ENCODE measurements at places on chromosomes 13 and 19.

- H3K4me3 ChIP-seq = no peak overlapping the region
- H3K27ac ChIP-seq = no peak overlapping the region
- H3K27me3 ChIP-seq = no peaks in the 10 kb centered on the region
- DNase-seq = peak; percentile 79
- no peaks in the 10 kb centered on the region for H3K36me3 ChIP-seq
- no peaks in the 10 kb centered on the region for H3K4me1 ChIP-seq
These were observed 25.1 kb upstream of the KCTD15 start for GRCh38 chr19:33771384-33772101.

DNA sequence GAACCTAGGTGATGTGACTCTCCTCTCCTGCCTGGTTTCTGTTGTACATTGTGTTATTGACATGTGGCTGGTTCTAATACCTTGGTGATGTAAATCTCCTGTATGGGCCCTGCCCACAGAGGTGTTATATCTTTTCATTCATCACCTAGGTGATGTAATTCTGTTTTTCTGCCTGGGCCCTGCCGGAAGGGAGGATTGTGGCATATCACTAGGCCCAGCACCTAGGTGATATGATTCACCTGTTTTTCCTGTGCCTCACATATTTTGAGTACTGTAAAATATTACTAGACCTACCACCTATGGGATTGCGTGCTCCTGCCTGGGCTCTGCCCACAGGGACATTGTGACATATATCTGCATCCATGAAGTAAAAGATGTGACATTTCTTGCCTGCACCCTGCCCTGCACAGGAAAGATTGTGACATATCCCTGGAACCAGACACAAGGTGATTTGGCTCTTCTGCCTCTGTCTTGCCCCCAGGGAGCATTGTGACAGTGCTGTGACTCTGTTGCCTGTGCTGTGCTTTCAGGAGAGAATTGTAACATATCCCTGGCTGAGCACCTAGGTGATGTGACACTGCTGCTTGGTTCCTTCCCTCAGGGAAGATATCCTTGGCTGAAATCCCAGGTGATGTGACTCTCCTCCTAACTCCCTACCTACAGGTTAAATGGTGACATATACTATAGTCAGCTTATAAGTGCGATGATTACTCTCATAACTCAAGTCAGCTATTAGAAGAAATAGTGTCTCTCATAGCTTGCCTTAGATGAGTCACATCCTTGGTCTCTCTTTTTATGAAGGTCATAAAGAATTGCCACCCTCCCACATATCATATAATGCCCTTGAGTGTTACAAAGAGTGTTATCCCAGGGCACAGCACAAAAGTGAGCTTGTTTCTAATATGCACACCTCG lies 13.3 kb upstream of the ZNF681 start:
- H3K4me1 ChIP-seq = no peaks in the 10 kb centered on the region
- H3K27me3 ChIP-seq = no peaks in the 10 kb centered on the region
- no peaks in the 10 kb centered on the region for H3K36me3 ChIP-seq
- H3K4me3 ChIP-seq = no peak overlapping the region
- DNase-seq = no peak

DNA sequence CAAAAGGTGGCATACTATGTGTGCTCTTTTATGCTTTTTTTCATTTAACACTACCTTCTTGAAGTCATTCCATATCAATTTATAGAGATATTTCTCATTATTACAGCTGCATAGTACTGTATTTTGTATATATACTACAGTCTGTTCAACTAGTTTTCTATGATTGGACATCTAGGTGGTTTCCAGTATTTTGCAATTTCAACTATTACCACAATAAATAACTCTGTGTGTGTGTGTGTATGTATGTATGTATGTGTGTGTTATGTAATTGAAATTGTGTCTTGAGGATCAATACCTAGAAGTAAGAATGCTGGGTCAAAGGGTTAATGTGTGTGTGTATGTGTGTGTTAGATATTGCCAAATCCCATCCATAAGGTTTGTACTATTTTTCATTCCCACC lies 7.0 kb downstream of the LPAR6 start:
- no peaks in the 10 kb centered on the region for H3K4me1 ChIP-seq
- no peak overlapping the region for H3K27ac ChIP-seq
- DNase-seq = no peak
- no peaks in the 10 kb centered on the region for H3K36me3 ChIP-seq
- H3K4me3 ChIP-seq = no peak overlapping the region
- no peaks in the 10 kb centered on the region for H3K27me3 ChIP-seq

DNA sequence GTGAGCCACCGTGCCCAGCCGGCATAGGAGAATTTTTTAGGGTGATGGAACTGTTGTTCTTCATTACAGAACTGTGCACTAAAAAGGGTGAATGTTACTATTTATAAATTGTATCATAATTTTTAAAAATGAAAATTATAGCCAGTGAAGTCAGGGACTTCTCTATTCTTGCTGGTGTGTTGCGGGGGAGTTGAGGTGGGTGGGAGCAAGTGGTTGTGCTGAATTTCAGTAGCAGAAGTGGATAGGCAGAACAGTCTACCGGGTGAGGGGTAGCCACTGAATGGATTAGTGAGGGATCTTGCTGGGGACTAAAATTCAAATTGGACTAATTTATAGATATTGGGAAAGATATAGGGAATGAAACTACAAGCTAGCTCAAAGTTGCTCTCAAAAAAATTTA lies 74.0 kb downstream of the CAB39L start:
- H3K4me3 ChIP-seq = no peak overlapping the region
- DNase-seq = no peak
- H3K36me3 ChIP-seq = no peaks in the 10 kb centered on the region
- H3K27ac ChIP-seq = no peak overlapping the region

GRCh38 chr19:34096020-34096915 lies 76.0 kb upstream of the LSM14A start:
- H3K36me3 ChIP-seq = no peaks in the 10 kb centered on the region
- H3K27me3 ChIP-seq = no peaks in the 10 kb centered on the region
- no peaks in the 10 kb centered on the region for H3K4me1 ChIP-seq
- H3K4me3 ChIP-seq = no peak overlapping the region

GRCh38 chr13:59834801-59835200 lies 328.9 kb downstream of the DIAPH3 start:
- H3K27ac ChIP-seq = no peak overlapping the region
- DNase-seq = no peak
- H3K36me3 ChIP-seq = no peaks in the 10 kb centered on the region
- no peak overlapping the region for H3K4me3 ChIP-seq
- H3K27me3 ChIP-seq = no peaks in the 10 kb centered on the region

DNA sequence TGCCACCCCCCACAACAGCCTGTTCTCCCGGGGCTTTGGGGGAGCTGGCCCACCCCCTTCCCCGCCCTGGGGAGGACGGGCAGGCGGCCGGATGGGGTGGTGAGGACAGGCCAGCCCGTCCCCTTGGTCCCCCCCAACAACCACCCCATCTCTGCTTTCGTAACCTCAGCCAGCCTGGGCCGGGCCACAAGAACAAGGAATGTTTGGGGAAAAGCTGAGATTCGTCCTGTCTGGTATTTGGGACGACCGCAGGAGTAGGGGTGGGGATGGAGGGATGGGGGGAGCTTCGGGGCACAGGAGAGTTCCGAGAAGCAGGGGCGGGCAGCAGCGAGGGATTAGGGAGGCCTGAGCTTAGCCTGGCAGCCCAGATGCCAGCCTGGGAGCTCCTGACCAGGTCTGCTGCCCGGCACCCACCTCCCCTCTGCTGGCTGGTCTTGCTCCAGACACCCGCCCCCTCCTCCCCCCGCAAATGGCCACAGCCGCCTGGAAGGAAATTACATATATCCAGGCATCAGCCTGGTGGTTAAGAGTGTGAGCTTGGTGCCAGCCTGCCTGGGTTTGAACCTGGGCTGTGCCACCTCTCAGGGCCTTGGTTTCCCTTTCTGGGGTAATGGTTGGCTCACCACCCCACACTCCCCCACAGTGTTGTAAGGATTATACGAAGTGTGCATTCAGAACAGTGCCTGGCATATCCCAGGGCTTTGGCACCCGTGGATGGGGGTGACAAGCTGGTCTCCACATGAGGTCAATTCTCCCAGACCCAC lies at the start of gene PODNL1:
Gene PODNL1 (minus strand): TSS at position 117 of the 764 bp plus-strand sequence. CDS start 236 bp downstream, outside the sequence.
- no peak for DNase-seq
- no peak within 1 kb of the TSS for H3K27ac ChIP-seq
- no peaks in the 10 kb centered on the region for H3K36me3 ChIP-seq
- no peaks in the 10 kb centered on the region for H3K27me3 ChIP-seq
- H3K4me3 ChIP-seq = no peak within 1 kb of the TSS
- H3K4me1 ChIP-seq = no peaks in the 10 kb centered on the region

- no peaks in the 10 kb centered on the region for H3K36me3 ChIP-seq
- H3K4me3 ChIP-seq = no peak overlapping the region
- no peak for DNase-seq
- H3K4me1 ChIP-seq = no peaks in the 10 kb centered on the region
These were observed 66.8 kb upstream of the NPAS1 start for GRCh38 chr19:46952874-46953273.

DNA sequence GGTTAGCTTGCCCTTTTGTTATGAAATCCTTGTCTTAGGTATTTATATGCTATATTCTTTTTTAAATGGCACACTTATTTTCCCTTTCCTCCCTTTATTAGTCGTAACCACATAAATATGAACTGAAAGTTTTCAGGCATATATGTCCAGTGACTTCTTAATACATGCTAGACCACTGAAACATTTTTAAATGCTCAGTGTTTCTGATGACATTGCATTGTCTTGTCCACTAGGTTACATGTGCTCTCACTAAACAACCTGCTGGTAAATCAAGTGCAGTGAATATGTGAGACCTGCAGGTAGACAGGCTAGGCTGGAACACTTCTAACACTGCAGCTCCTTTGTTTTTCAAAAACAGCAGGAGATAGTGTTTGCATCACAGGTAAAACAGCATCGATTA lies 332.6 kb upstream of the DACH1 start:
- H3K4me3 ChIP-seq = no peak overlapping the region
- no peak overlapping the region for H3K27ac ChIP-seq
- H3K4me1 ChIP-seq = no peaks in the 10 kb centered on the region
- no peak for DNase-seq

GRCh38 chr13:102310691-102311418 lies 91.0 kb downstream of the FGF14 start:
- H3K36me3 ChIP-seq = no peaks in the 10 kb centered on the region
- H3K4me3 ChIP-seq = no peak overlapping the region
- H3K27me3 ChIP-seq = no peaks in the 10 kb centered on the region
- no peaks in the 10 kb centered on the region for H3K4me1 ChIP-seq
- H3K27ac ChIP-seq = no peak overlapping the region

- H3K4me3 ChIP-seq = no peak overlapping the region
- H3K27ac ChIP-seq = no peak overlapping the region
- no peaks in the 10 kb centered on the region for H3K36me3 ChIP-seq
- H3K27me3 ChIP-seq = no peaks in the 10 kb centered on the region
These were observed 13.3 kb upstream of the MISP start for GRCh38 chr19:737591-738093.

DNA sequence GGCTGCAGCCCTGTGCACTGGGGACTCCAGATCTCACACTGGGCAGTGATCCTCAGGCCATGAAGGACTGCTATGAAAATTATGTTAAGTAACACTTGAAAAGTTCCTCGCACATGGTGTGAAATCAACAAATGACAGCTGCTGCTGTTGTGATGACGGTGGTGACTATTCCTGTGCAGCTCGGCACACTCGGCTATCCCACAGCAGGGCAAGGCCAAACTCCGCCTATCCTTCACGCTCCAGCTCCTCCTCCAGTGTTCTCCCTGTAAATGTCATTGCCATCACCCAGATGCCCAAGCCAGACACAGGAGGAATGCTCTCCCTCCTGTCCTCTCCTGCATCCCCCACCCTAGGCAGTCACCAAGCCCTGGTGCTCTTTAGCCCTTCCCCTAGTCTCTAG lies 31.3 kb downstream of the GRIK5 start:
- no peak for DNase-seq
- no peaks in the 10 kb centered on the region for H3K4me1 ChIP-seq
- no peak overlapping the region for H3K27ac ChIP-seq
- no peaks in the 10 kb centered on the region for H3K36me3 ChIP-seq
- H3K4me3 ChIP-seq = no peak overlapping the region

DNA sequence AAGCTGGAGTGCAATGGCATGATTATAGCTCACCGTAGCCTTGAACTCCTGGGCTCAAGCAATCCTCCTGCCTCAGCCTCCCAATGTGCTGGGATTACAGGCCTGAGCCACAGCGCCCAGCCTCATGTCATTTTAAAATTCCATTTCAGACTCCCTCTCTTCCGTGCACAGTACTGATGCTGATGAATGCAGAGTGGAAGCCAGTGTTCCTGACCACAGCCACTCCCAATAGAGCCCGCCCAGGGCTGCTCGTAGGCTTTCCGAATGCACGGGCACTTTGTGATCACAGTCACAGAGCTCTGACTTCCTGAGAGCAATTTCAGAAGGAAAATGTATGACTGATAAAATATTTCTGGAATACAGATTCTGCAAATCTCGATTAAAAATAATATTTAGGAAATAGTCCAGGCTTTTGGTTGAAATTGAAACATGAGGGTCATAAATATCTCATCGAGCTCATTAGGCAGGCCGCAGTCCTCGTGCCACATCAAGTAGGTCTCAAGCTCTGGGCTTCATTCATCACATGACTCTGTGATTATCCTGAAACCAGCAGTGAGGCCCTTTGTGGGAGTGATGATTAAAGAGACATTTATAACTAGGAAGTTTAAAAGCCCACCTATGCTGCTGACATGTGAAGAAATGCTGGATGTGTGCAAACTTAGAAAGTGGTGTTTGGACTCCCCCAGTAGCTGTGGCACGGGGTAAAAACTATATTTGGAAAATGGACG lies 38.9 kb upstream of the AMER2 start:
- no peaks in the 10 kb centered on the region for H3K4me1 ChIP-seq
- H3K4me3 ChIP-seq = no peak overlapping the region
- DNase-seq = no peak

DNA sequence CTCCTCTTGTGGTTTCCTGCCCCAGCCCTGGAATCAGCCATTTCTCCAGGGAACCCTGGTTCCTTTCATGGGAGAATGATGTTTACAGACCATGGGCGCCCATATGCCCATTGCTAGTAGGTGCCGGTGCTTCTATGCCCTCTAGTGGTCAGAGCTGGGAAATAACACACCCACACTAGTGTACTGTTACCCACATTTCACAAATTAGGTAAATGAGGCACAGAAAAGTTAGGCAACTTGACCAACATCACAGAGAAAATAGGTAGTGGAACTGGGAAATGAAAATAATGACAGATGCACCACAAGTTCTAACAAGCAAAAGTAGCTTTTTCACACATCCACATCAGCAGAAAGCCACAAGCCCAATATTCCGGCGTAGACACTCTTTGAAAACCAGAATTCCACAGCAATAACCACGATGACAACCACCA lies 1.3 kb upstream of the CEACAM3 start:
- no peaks in the 10 kb centered on the region for H3K27me3 ChIP-seq
- no peak overlapping the region for H3K4me3 ChIP-seq
- H3K36me3 ChIP-seq = no peaks in the 10 kb centered on the region
- H3K4me1 ChIP-seq = no peaks in the 10 kb centered on the region
- no peak for DNase-seq

GRCh38 chr19:40059624-40060023 lies 3.6 kb upstream of the ZNF780B start:
- H3K36me3 ChIP-seq = no peaks in the 10 kb centered on the region
- no peaks in the 10 kb centered on the region for H3K27me3 ChIP-seq
- H3K4me3 ChIP-seq = no peak overlapping the region
- H3K27ac ChIP-seq = no peak overlapping the region
- H3K4me1 ChIP-seq = no peaks in the 10 kb centered on the region

All from right lobe of liver (tissue), 6 donors.